ENCODE measurements at places on chromosomes 6 and 20.
A peak's percentile ranks its signal among the peaks of the same experiment; 100 is the strongest.

GRCh38 chr6:159943101-159943632 lies 25.7 kb upstream of the IGF2R start:
- DNase-seq, result no peak

DNA sequence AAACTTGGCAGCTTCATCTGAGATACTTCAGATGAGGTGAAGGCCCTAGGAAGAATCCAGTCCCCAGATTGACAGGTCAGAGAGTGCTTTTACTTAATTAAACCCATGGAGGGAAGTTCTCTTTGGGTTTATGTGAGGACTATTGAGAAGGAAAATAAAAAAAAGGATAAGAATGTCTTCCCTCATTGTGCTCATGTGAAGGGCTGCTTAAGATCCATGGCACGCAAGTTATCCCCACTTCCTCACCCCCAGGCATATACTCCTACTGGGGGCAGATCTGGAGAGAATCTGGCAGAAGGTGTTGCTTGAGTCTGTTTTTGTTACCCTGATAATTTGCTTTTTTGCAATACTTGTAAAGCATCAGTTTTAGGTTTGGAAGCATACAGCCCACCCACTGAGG lies 322.9 kb upstream of the TFAP2D start:
- DNase-seq, result no peak

DNA sequence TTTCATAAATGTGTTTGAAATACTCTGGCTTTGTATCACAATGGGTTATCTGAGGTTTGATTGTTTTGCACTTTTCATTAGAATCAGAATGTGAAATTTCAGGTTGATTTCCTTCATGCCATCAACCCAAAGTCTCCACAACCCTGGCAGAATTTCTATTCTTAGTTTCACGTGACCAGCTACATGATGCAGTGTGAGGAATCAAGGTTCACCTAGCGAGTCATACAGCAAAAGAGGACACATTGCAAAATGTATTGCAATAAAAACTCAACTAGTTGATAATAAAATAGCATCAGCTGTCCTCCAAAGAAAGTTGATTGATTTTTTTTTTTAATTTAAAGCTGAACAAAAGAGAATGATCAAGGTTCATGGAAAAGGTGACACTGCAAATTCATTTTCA lies 2.2 kb downstream of the HAO1 start:
- no peak for DNase-seq

GRCh38 chr20:8361006-8361652 lies 229.1 kb downstream of the PLCB1 start:
- DNase-seq, result no peak

GRCh38 chr20:58705208-58705926 lies 12.8 kb downstream of the NPEPL1 start:
- peak; percentile 20 for DNase-seq

DNA sequence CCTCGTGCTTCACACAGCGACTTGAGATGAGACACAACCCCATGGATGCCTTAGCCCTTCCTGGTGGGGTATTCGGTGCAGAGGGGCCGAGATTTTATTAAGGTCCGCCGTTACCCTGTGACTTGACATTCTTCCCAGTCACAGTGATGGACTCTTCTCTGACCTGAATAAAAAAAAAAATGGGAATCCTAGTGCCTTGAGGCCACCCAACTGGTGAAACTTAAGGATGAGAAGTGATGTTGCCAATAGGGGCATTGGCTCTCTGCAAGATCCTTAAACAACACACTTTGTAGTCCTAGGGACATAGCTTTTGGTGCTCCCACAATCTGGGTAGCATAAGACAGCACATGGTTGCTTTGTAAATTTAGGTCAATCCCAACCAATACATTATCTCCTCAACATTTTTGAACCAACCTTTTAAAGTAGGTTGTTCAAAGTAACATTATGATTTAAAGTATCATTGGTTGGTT lies 814 bp upstream of the ADNP start:
- no peak for DNase-seq

DNA sequence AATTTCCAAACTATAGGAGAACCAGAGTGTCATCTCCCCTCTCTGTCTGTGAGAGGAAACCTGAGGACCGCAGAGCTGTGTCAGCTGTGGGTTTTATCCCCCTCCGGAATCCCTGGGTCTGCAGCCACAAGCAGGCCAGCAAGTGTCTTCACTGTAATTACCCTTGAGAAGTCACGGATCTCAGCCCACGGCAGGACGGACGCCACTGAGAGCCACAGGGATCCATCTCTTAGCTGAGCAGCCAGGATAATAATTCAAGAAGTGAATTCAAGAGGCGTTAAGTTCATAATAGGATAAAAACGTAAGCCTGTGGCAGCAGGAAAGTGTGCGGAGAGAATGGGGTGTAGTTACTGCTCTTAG lies 37.0 kb downstream of the DLL1 start:
- no peak for DNase-seq

DNA sequence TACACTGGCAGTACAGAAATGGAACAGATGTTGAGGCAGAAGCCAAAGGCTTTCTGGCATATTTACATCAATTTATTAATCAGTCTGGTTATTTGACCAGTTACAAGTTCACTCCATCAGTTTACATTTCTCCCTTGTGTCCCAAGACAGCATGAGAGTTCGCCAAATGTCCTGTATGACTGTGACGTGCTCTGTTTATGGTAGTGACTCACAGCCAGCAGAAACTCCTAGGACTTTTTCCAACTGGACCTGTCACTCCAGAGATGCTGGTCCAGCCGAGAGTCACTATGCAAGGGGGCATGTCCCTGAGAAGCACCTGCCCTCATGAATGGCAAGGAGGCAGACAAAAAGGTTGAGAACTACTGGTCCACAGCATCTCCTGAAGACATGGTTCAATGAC lies 160.0 kb downstream of the LRFN2 start:
- DNase-seq, result no peak

DNA sequence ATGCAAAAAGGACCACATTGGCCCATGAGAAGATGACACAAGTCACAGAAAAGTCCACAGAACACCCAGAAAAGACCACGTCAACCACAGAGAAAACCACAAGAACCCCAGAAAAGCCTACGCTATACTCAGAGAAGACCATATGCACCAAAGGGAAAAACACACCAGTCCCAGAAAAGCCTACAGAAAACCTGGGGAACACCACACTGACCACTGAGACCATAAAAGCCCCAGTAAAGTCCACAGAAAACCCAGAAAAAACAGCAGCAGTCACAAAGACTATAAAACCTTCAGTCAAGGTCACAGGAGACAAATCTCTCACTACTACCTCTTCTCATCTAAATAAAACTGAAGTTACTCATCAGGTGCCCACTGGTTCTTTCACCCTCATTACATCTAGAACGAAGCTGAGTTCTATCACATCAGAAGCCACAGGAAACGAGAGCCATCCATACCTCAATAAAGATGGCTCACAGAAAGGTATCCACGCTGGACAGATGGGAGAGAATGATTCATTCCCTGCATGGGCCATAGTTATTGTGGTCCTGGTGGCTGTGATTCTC lies 11.2 kb downstream of the MUCL3 start:
- no peak for DNase-seq

DNA sequence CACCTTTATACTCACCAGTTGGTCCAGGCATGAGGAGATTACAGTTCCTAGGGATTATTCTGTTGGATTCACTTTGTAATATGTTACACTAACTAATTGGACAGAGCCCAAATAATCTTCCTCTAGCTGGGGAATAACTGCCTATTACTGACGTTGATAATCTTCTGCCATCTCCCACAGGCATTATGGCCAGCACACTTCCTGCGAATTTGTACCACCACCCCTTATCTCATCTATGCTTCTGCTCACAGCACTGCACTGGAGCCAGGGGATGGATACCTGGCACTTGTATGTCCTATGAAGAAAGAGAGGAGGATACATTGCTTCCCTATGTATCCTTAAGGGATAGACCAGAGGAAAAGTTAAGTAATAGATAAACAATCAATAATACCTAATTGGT lies 494.8 kb upstream of the MAN1A1 start:
- DNase-seq, result no peak

DNA sequence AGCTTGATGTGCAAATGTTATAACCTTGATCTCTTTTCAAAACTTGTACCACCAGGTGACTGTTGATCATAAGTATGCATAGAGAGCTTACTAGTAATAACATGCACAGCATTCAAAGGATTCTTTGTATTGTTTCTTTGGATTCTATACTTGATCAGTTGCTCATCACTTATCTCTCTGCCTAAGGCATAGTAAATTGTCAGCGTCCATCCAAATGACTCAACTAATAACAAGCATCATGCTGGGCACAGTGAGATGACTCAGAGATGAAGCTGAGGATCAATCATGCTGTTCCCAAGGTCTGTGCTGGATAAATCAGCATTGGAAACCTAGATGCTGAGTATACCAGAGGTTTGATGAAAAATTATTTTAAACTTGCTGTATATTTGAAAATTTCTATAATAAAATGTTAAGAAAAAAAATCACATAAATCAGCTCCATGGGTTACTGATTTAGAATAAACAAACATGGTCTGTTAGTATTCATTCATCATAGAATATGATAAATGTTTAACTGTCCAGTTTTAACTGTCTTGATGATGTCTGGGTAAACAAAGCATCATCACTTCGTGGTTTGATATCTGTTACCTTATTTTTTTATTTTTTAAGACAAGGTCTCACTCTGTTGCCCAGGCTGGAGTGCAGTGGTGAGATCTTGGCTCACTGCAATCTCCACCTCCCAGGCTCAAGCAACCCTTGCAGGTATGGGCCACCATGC lies 45.6 kb upstream of the SGK1 start:
- DNase-seq, result no peak

GRCh38 chr6:163950159-163950558 lies 535.6 kb downstream of the QKI start:
- DNase-seq, result no peak

GRCh38 chr6:141041596-141042087 lies 1091.1 kb upstream of the GJE1 start:
- no peak for DNase-seq

DNA sequence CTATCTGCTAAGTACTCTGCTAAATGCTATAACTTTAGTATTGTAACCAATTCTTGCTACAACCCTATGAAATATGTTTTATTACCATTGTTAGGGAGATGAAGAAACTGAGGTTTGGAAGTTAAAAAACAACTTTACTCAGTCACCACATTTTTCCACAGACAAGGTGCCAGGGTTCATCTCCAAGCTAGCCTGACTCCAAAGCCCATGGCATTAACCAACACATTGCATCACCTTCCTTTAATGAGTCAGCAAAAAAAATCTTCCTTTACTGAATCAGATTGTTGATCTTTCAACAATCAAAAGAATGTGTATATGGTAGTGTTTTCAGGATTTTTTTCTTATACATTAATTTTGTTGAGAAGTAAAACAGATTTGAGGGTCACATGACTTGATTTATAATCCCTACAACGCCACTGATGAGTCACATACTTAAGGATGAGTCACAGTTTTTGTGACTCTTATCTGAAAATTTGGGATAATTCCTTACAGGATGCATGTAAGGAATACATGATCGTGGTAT lies 41.5 kb downstream of the MAN1A1 start:
- DNase-seq, result no peak

DNA sequence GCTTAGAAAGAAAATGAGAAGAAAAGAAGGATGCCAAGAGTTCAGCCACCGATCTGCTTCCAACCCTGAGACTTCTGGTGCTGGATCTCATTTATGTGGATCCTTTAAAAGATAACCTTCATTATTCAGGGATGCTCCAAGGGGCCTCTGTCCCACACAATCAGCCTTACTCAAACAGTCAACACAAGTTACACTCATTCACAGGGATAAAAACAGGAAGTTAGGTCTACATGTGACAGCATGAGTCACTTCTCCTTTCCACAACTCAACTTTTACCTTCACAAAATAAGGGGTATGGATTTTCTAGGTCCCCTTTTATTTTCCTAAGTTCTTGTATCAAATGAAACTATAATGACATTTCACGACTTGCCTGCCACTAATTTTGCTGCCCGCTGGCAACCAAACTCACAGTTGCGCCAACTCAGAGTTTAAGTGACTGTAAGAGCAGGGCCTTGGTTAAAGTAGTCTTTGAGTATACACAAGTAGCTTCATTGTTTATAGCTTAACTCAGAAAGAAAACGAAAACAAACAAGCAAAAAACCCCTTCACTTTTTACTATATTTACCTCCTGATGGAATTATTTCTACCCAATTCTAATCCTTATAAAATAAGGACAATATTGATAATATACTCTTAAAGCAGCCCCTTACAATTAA lies 278.8 kb upstream of the RUNX2 start:
- DNase-seq, result no peak

DNA sequence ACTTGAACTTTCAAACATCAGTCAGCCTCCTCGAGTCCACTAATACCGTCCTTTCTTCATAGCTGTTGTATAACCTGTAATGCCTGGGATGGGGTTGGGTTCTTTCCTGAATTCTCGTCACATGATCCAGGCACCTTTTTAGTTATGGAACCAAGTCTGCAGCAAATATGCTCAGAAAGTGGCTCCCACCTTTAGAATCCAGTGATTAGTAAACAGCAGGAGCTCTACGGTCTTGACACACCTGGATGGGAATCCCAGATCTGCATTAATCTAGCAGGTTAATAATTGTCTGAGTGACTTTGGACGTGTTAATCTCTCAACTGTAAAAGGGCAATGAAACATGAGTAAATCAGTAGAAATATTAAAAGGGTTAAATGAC lies 729 bp upstream of the ZHX3 start:
- DNase-seq, result no peak

DNA sequence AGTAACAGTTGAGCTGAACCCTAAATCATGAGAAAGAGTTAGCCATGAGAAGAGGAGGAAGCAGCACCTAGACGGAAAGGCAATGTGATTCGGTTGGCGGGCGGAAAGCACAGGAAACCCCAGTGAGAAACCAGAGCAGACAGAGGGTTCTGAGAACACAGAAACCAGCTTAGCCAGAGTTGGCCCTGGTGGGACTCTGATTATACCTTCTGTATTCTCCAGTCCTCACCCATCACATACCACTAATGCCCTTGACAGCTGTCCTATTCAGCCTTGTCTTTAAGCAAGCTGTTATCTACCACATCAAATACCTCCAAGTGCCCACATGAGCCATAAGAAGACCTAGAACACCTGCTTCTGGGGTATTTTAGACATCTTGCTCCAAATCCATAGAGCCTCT lies 58.9 kb upstream of the LRRC1 start:
- no peak for DNase-seq

DNA sequence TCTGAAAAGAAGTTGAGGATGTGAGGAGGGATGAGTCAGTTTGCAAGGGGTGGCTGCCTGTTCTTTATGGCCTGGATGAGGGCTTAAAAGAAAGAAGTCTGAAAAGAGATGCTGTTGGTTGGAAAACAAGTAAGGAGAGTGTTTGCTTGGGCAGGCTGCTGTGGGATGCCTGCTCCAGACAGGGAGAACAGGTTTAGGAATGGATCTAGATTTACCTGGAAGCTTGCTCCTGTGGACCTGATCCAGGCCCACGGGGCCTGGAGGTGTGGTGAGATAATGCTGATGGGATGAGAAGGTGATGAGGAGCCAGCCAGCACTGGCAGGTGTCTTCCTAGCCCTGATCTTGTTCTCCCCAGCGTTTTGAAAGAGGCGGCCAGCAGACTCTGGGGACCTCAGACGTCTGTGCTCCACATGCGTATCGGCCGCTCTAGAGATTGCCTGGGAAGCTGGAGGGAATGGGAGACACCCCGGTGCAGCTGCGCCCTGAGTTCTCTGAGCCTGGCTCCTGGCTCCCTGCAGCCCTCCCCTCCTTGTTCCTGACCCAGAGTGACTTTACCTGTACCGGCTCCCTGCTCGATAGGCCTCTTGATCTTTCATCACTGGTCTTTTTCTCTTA lies 331.3 kb downstream of the ZFAND3 start:
- no peak for DNase-seq

GRCh38 chr6:15293674-15294073 lies 47.8 kb downstream of the JARID2 start:
- DNase-seq, result no peak

- DNase-seq, result no peak
Measured at GRCh38 chr6:95294043-95294442, 283.3 kb upstream of the MANEA start.

GRCh38 chr6:148963738-148964137 lies 216.9 kb downstream of the UST start:
- no peak for DNase-seq

Measured in H1 (cell line).